ENCODE measurements at places on chromosomes 5 and 9.

GRCh38 chr5:6748142-6748541, 34.9 kb downstream of the TENT4A start:
- DNase-seq: no peak

GRCh38 chr5:157362982-157363381, 97.0 kb upstream of the NIPAL4 start:
- DNase-seq: no peak

- DNase-seq: no peak
Measured at GRCh38 chr9:128138001-128138400, 10.5 kb upstream of the PTGES2 start.

DNA sequence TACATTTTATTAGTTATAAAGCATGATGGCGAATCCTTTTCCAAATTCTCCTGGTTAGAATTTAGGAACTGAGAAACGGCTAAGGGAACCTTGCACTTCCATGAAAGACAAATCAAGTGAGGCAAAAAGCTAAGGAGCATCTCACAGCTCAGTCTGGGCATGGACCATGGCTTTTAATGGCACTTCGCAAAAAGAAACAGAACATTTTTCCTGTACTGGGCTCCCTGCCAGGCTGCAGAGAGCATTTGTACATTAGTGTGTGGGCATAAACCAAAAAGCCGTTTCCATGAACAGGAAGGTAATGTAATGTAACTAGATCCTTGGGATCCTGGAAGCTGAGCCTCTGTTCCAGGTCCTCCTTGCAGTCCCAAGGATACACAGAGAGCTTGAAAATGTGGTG, 354.2 kb downstream of the MRPS30 start:
- DNase-seq: no peak

- DNase-seq: no peak
Measured at GRCh38 chr5:139137697-139138096, 60.5 kb downstream of the SIL1 start.

- DNase-seq: no peak
Measured at GRCh38 chr9:98195671-98196070, 3.2 kb upstream of the CORO2A start.

- no peak for DNase-seq
Measured at GRCh38 chr5:149898811-149899210, 45.8 kb downstream of the PDE6A start.

GRCh38 chr9:93869863-93870262, 85.3 kb downstream of the BARX1 start:
- DNase-seq: no peak

DNA sequence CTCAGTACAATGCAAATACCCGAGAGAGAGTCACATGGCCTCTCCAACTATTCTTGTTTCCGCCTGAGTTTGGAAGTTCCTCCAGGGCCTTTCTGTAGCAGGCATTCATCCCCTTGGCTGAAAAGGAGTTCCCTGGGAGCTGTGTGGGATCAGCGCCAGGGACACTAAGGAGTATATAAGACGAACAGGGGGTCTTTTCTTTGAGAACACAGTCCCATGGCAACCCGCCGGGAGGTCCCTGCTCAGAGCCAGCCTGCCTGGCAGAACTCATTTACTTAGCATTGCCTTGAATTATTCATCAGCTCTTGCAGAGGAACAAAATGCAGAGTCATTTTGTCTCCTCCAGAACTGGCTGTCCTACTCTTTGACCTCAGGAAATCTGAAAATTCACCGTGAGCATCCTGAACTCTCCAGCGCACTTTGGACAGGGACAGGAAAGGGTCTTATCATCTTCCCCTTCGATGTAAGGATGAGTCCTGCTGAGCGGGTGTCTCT, 120.4 kb upstream of the OSMR start:
- DNase-seq: no peak

DNA sequence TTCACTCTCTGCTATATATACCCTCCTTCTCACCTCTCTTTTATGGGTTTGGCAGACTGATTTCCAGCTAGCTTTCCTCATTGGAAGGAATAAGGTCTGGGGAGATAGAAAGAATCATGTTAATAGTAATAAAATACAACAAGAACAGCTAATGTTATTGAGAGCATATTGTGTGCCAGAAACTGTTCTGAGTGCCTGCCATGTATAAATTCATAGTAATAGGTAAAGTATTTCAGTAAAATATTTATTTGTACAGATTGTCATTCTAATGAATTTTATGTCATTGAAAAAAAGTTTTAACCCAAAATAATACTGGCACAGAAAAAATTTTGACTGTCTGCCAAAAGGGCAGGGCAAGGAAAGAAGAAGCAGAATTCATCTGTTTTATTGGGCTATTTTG, 834.9 kb upstream of the ZNF608 start:
- no peak for DNase-seq

DNA sequence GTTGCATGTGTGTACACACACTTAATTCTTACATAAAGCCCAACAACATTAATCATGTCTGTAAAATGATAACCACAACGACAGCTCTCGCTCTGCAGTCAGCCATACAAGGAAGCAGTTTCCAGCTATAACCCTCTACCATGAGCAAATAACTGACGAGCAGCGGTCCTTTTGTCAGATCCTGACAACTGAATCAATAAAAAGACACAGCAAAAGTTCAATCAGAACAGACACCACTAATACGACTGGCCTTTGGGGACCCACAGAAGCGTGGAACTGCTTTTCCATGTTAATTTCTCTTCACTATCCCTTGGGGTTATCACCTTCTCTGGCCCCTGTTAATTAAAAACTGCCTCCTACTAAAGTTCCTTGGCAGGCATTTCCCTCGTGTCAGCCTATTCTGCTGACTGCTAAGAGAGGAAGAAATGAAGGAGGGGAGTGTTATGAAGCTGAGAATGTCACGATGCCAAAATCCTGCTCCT, 722.8 kb upstream of the GRAMD2B start:
- DNase-seq: no peak

GRCh38 chr5:55636683-55637082, 75.4 kb downstream of the SLC38A9 start:
- no peak for DNase-seq

- DNase-seq: no peak
Measured at GRCh38 chr9:121184463-121184862, 17.2 kb downstream of the RAB14 start.

- DNase-seq: no peak
Measured at GRCh38 chr5:135348918-135349317, 50.1 kb downstream of the MACROH2A1 start.

DNA sequence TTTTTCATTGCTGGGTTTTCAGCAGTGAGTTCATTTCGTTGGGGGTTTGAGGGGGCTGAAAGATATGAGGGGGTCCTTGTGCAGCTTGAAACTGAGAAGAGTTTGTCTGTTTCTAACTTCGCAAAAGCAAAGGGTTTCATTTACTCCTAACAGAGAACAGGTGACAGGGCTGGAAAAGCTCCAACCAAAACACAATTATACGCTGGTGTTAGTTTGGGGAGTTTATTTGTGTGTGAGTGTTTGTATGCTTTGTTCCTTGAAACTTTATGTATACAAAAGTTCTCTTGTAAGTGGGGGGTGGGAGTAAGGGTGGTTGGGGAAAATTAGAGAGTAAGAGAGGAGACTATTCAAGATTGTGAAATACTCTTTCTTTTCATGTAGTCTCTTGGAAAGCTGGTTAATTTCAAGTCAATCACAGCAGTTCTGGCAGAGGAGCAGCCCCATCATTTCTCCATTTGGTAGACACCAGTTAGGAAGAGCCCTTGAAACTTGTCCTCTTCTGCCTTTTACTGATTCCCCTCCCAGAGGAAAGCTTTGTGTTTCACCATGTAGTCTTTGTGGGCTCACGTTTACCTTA, 881 bp downstream of the TNFAIP8 start:
- no peak for DNase-seq

GRCh38 chr9:99712214-99712613, 109.5 kb upstream of the NR4A3 start:
- no peak for DNase-seq

- DNase-seq: no peak
Measured at GRCh38 chr5:17099946-17100345, 117.5 kb upstream of the BASP1 start.

- peak; percentile 44 for DNase-seq
Measured at GRCh38 chr5:42514754-42515153, 91.5 kb downstream of the GHR start.

GRCh38 chr9:133494636-133495326, 15.9 kb upstream of the SLC2A6 start:
- no peak for DNase-seq

- no peak for DNase-seq
Measured at GRCh38 chr9:21060919-21061561, 16.7 kb downstream of the IFNB1 start.

DNA sequence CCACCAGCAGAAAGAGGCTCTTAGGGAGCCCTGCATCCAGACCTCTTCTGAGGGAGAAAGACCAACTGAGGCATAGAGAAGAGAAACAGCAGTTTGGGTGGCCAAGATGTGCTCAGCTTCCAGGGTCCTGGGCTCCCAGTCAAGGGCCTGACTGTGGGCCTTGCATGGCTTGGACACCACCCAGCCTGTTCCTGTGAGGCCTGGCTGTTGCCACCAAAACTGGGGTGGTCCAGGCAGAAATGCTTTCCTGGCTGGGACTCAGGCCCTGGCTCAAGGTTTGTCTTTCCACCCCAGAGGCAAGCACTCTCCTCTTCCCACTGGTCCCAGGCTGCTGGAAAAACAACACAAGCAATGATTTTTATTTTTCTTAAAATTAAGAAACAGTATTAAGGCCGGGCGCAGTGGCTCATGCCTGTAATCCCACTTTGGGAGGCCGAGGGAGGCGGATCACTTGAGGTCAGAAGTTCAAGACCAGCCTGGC, 13.3 kb downstream of the MYOZ3 start:
- no peak for DNase-seq

DNA sequence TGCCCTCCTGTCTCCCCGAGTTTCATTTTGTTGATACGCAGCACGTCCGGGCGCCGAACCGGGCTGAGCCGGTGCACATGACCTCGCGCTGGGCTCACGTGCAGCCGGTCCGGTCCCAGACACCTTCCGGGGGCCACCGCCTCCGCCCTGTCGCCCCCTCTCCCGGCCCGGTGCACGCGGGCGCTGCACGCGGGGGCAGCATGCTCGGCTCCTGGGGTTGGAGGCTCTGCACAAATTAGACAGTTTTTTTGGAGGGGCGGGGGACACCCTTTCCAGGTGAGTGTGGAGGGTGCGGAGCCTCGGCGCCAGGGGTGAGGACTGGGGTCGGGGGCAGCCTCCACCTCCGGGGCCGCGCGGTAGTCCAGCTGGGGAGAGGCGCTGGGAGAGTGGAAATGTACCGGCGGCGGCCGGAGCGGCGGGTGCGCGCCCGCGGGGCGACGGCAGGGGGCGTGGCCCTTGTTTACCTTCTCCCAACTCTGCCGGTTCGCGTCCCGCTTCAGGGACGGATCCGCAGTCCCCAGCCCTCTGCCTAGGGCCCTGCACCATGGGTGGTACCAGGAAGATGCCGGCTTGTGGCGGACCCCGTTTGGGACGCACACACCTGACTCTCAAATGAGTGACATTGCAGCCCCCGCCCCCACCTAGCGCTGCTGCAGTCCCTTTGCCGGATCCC, 1.1 kb downstream of the JADE2 start:
- peak; percentile 75 for DNase-seq

- DNase-seq: no peak
Measured at GRCh38 chr5:82375488-82376244, 97.5 kb upstream of the RPS23 start.

DNA sequence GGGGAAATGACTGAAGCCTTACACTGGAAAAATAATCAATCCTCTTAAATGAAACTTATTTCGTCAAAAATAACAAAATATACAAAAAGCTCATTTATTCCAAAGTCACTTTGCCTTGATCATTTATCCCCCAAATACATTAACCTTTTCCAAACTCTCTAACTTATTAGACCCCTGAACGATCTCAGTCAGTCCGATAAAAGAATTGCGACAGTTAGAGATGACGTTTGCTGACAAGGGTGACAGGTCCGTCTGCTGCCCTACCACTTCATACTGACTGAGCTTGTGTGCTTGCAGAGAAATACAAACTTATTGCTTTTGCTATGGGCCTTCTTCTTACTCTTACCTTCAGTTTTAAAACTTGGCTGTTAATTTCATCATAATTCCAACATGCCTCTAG, 169.7 kb downstream of the ZDHHC21 start:
- no peak for DNase-seq

DNA sequence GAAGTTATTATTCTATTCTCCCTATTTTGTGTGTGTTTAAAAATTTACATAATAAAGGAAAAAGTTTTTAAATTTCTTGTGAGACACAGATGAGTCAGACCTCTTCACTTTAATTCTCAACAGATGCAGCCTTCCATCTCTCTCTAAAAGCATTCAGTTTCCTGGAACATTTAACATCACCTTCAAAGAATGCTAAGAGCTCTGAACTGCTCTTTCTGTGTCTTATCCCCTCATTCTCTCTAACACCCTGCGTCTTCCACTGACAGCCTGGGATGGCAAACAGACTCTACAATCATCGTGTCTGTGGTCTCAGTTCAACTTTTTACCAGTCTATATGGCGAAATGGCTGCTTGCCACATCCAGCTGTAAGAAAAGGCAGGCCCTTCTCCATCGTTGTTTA, 173.0 kb downstream of the HINT1 start:
- no peak for DNase-seq

DNA sequence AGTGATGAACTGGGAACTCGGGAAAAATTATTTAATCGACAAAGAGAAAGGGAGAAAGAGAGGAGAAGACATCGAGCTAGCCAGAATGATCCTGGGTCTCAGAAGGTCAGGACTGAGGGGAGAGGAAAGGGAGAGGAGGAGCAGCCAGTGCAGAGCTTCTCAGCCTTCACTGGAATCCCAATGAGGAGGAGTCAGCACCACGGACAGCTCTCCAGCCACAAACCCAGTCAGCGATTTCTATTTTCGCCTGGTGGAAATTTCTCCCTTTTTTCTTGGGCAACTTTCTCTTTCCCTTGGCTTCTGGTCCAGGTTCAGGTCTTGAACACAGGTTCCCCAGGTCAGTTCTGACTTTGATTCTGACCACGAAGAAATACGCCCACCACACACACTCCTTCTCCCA, 1.6 kb upstream of the BRINP1 start:
- DNase-seq: no peak

DNA sequence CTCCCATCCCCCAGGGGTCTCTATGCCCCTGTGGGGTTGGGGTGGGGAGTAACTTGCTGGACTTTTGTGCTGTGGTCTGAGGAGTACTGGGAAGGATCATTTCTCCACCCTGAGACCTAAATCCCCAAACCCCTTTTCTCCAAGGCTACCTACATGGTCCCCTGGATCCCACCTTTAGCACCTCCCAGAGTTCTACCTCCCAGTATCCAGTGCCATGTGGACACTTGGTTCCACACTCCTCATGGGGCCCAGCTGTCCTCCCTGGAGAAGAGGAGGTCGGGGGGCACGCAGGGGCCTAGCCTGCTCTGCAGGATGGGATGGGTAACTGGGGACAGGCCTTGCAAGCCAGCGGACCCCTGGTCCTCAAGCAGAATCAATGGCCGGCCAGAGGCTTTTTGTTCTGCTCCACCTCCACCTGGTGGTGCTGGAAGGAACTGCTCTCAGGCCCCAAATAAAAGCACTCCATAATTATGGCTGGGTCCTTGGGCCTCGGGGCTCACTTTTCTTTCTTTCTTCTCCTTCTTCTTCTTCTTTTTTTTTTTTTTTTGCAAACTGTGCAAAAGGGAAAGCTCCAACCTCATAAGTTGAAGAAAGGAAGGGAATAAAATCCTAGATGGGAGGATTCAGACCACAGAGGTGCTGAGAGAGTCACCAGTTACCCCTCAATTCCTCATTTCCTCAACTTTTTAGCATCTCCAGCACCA, 68.4 kb downstream of the PSD2 start:
- peak; percentile 73 for DNase-seq

GRCh38 chr5:55052383-55052931, 28.4 kb downstream of the GZMK start:
- DNase-seq: no peak

Measured in B cell (primary cell).